ENCODE measurements at places on chromosomes 3 and 15.

DNA sequence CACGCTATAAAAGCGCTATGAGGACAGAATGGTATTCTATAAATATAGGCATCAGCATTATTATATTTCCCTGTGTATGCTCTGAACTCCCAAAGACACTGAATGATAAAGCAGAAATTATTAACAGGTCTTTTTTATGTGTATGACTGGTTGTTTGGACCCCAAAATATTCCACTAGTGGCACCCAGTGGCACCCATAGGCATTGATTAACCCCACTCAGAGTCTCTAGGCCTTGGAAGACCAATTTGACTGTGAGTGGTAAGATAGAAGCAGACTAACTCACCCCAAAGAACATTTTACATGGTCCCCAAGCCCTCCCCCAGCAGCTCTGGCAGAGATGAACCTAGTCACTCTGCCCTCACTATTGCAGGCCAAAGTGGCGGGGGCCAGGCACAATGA is 45.4 kb upstream of the UBE2E1 start:
- DNase-seq: no peak

DNA sequence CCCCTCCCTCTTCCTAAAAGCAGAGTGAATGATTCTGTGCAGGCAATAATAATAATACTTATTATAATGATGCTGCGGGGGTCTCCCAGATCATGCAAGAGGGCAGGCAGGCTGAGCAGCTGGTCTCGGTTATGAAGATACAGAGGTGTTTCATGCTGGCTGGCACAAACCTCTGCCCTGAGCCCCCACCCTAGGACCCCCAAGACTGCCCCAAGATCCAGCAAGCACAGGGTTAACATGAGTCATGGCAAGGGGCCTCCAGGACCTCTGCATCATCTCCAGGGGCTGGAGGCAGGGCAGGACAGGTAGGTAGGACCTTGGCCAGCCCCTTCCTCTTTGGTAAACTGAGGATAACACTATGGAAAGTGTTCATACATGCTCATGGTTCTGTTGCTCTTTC is 2.7 kb downstream of the MGLL start:
- DNase-seq: no peak

DNA sequence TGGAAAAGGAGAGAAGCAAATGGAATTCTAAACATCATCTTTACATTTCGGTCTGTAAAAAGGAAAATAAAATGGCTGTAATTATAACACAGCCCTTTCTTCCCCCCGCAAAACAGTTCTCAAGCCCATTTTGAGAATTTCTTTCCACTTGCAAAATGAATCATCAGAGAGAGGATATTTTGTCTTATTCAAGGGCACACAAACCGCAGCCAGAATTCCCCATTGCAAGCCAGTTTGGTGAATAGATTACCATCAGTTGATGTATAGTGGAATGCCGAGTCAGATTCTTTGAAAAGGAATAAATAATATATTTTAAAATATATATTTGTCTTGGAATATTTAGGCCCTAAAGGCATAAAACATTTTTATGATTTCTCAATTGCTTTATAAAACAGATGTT is 420.4 kb upstream of the SEMA6D start:
- DNase-seq: no peak

GRCh38 chr3:37867144-37867543 is 5.5 kb downstream of the CTDSPL start:
- DNase-seq: no peak

GRCh38 chr15:49652922-49653321 is 32.1 kb downstream of the DTWD1 start:
- DNase-seq: no peak

GRCh38 chr15:53833134-53833624 is 73.7 kb upstream of the WDR72 start:
- no peak for DNase-seq

GRCh38 chr3:35677797-35678196 is 38.5 kb downstream of the ARPP21 start:
- DNase-seq: no peak

DNA sequence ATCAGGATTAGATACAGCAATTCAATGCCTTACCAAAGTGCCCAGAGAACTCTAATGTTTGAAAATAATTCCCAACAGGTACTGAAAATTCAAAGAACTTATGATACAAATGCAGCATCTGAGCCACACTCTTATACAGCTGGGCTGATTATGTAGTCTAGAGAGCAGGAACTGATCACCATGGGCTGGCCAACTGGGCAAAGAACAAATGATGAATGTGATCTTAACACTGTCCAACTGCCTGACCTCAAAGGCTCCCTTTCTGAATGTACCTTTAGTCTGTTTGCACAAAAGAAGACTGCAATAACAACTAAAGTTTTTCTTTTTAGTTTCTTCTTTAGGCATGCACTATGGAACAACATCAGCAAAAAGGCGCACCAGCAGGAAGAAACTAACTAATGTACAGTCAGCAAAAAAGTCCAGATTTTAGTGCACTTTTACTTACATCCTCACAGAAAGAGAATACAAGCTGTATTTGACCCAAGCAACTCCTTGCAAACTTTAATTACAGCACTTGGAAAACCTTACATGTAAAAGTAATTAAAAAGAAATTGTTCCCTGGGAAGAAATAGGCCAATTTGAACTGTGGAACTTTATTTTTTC is 1095.1 kb downstream of the IGSF11 start:
- no peak for DNase-seq

GRCh38 chr15:40445421-40445922 is 4.7 kb downstream of the BAHD1 start:
- no peak for DNase-seq

DNA sequence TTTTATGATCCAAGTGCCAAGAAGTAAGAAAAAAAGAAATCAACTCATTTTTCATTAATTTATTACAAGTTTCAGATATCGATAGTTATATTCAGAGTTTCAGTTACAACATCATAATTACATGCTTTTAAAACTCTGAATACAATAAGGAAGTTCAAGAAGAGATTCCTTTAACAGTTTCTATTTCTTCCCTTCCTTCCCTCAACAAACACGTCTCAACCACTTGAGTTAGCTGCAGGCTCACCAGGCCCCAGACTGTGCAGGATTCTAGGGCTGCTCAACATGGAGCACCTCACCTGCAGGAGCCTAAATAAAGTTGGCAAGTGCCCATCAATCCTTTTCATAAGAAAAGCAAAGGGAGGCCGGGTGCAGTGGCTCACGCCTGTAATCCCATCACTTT is 79.2 kb upstream of the FNDC3B start:
- DNase-seq: no peak

DNA sequence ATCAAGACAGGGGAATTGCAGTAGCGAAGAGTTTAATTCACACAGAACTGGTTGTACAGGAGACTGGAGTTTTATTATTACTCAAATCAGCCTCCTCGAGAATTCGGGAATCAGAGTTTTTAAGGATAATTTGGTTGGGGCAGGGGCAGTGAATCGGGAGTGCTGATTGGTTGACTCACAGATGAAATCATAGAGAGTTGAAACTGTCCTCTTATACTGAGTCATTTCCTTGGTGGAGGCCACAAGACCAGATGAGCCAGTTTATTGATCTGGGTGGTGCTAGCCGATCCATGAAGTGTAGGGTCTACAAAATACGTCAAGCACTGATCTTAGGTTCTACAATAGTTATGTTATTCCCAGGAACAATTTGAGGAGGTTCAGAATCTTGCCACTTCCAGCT is 5.3 kb upstream of the ZNF770 start:
- DNase-seq: no peak

DNA sequence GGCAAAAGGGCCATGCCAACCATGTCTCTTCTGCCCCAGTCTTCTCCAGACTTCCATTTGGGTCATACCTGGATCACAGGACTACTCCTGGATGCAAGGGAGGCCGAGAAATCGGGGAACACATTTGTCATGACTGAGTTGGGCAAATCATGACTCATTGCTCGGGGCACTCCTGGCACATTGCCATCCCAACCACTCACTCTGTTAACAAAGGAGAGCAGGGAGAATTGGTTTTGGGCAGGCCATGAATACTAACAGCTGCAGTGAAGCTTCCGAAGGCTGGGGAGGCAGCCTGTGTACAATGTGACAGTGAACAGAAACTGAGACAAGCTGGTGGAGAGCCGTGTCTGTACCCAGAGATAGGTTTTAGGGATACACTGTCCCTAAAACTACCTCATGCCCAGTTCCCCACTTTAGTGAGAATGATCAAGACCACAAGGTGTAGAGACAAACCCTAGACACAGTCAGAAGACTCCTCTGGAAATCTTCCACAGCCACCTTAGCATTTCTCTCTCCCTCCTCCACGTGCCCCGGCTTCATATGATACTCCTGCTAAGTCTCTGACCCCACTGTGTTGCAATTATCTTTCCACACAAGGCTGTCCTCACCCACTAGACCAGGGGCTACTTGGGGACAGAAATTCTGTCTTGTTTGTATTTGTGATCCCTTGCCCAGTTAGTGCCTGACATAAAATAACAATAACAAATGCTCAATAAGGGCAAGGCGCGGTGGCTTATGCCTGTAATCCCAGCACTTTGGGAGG is 10.5 kb upstream of the BUB1B start:
- no peak for DNase-seq

DNA sequence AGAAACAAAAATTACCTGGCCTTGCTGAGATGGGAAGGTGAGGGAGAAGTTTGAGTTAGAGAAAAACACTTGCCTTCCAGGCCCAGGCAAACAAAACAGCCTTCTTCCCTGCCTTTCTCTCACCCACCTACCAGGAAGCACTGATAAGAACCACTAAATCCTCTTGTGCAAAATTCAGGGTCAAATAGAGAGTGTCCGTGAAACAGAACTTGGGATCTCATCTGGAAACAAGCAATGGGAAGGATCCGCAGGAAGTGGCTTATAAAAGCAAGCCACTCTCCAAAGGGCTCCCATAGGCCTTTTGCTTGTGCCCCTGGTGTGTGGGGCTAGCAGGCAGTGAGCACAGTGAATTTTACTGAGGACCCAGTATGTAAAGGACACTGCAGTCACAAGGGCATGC is 11.0 kb downstream of the ADAMTS9 start:
- DNase-seq: no peak

DNA sequence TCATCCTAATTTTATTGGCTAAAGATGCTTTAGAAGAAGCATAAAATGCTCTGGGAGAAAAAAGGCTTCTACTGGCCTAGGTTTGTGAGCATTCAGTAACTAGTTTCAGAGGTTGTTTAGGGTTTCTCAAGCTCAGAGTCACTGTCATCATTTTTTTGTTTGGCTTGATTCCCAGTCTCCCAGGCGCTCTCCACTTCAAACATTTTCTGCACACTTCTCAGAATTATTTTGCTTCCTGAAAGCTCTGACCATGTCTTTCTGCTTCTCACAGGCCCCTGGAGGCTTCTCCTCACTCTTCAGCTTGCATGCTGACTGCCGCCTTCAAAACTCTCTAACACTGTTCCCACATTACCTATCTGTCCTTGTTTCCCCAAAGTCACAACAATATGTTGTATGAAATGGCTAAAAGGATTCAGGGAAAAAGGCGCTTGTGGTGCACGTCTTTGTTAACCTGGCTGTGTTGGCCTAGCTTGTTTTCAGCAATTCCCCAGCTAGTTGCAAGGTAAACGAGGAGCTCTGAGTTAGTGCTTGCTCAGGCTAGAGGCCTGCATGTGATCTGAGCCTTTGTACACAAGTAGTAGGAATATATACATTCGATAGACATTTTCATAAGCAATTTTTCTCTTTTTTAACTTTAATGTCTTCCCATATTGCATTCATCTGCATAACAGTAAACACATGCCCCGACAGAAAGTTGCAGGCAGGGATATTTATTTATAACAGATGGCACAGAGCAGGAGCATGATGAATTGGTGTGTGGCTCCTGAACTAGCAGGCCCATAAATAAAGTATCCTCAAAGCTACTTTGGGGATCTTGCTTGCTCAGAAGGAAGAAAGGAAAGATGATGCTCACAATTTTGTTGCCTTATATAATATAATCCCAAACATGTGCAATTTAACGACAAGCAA is 129.2 kb upstream of the DPH6 start:
- no peak for DNase-seq

GRCh38 chr3:49358884-49359225 is 702 bp upstream of the GPX1 start:
- no peak for DNase-seq

DNA sequence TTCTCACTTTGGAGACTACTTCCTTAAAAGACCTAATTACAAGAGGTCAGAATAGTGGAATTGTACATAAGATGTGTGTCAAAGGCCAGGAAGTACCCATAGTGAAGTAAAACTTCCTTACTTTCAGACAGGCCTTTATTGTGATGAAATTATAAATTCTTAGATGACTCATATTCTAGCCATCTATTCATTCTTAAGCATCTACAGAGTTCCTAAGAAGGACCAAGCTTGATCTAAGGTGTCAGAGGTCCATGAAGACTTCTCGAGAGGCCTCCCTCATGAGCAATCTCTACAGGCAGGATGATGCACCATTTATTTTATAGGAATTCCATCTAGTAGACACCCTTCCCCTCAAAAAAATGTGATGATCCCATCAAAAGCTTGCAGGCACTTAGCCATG is 493.3 kb downstream of the MAGI1 start:
- DNase-seq: no peak

DNA sequence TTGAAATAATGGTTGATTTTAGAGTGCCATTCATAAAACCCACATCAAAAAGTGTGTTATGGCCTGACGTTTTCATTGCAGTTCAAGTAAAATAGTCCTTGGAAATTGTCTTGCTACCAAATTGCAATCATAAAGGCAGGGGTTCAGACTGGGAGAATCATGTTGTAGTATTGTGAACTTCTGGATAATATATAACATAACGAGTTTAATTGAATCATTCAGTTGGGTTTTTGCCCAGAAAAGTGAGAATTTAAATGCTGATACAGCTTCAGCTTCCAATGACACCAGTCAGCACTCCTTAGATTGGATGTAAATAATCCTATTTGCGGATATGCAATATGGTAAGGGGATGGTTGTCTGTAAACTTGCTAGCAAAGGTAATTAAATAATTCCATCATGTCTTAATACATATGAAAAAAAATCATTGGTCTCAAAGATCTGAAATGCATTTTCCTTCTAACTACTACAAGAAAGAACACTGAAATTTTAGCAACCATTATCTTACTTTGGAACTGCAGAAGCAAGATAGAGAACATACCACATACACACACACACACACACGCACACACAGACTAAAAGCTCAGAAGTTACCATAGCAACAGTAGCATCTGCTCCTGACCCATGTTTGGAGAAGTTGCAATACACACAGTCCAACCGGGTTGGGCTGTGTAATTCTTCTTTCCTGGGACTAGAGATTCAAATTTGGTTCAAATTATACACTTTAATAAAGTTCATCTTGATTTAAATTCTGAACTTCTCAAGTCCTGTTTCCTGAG is 686.2 kb upstream of the NR2F2 start:
- DNase-seq: no peak

DNA sequence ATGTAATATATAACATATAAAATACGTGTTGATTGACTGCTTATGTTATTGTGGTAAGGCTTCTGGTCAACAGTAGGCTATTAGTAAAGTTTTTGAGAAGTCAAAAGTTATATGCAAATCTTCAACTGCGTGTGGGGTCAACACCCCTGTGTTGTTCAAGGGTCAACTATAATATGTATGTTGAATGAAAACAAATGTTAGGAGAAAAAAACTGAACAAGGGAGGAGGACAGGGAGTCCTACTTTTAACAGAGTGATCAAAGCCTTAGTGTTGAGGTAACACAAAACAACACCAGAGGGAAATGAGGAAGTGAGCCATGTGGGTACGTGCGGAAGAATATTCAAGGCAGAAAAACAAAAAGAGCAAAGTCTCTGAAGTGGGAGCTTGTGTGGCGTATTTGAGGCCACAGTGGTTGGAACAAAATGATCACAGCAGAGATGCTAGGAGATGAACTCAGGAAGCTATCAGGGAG is 62.5 kb downstream of the SFMBT1 start:
- DNase-seq: no peak

Data from activated naive CD4-positive, alpha-beta T cell (primary cell).